Nephron progenitor cell (in vitro differentiated cells): ENCODE measurements at places on chromosomes 4 and X.

DNA sequence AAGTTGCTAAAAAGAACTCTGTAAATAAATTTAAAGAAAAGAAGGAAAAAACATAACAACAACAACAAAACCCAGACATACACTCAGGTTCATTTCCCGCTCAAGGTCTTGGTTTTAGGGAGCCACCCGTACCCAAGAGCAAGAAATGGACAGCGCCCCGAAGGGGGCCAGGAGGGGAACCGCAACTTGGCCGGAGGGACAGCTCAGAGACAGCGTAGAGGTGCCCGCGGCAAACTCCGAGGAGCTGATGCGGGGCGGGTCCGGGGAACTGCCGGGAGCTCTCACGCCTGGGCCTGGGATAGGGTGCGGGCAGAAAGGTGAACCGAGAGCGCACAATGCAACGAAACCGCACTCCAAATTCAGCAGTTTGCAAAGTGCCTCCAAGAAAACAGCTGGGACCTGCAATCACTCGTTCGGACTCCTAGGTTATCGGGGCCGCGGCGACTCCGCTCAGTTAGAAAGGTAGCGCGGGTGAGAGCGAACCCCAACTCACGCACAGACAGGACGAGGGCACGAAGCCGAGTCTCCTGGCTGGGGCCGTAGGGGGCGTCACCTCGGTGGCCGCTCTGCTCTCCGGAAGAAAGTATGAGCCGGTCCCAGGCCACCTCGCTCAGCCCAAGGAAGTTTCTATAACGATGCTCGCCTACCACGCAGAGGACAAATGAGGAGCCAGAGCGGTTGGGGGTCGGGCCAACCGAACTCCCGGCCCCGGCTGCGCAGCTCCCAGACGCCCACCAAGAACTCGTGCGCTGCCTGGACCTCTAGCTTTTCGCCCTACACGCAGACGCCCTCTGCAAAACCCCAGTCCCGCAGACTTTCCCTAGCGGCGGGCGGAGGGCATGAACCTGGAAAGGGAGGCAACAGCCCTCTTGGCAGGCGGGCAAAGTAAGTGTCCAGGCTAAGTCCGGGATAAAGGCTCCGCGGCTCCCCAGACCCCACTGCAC is 1.4 kb downstream of the NDNF start:
- DNase-seq: peak; percentile 72

- DNase-seq: no peak
These were observed 1.6 kb upstream of the UNC5C start for GRCh38 chr4:95550115-95550987.

DNA sequence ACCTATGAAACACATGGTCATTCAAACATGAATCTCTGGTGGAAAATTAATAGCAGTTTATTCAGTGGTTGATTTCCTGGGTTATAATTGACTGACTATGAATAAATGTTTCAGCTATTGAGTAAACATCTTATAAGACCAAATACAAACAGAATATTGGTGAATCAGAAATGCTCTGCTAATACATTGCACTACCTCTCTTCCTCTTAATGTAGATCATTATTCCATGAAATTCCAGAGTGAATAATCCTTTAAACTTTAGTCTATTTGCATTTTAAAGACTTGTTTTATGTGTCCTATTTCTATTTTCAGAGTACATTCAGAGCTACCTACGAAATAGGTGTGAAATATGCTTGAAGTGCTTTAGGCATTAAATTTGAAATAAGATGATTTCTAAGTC is 715.4 kb downstream of the ADGRL3 start:
- DNase-seq: no peak

DNA sequence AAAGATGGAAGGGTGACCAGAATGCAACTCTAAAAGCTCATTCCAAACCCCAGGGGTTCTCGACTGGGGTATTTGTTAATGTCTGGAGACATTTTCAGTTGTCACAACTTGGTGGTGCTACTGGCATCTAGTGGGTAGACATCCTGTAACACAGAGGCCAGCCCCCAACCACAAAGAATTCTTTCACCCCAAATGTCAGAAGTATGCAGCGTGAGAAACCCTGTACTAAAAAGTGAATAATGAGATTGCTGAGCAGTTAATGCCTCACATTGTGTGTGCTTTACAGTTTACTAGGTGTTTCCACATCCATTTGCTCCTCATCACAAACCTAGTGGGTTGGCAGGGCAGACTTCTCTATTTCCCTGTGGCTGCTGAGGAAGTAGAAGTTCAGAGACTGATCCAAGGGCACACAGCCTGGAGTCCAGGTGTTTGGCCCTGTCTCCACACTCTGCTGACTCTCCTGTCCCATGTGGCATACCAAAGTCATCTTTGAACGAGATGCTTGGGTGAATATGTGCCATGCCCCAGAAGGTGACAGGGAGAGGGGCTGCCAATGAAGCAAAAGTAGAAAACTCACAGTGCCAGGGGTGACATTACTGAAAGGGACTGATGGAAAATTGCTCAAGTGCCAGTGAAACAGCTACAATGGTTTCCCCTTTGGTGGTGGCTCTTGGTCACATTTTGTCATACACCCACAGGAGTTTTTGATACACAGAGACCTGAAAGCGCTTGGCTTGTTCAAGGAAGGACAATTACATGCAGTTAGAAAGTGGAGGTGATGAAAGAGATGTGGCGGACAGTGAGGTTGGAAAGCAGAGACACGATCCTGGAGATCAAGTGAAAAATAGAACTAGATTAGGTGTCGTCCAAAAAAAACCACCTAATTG is 10.1 kb upstream of the TMEM154 start:
- DNase-seq: no peak

DNA sequence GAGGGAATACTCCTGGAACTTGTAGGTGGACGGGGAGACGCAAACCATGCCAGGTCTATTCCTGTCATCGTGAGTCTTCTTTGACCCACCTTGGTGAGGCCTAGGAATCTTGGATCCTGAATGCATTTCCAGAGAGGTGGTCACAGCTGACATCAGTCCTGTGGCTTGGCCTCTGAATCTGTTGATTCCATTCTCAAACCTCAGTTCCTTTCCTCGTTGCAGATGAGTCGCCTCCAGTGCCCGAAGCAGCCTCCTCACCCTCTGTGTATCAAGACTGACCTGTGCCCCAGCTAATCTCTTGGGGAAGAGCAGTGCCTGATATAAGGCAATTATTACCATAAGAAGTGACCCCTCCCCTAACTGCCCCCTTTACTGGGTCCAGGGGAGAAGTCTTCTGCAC is 118.1 kb downstream of the SMIM20 start:
- no peak for DNase-seq

- DNase-seq: no peak
These were observed 5.8 kb downstream of the SSR4 start for GRCh38 chrX:153800177-153800722.

- no peak for DNase-seq
These were observed 1.7 kb downstream of the TMEM131L start for GRCh38 chr4:153467897-153468262.

- DNase-seq: peak; percentile 76
These were observed 580 bp downstream of the NAF1 start for GRCh38 chr4:163166041-163166579.

- DNase-seq: peak; percentile 11
These were observed 293.2 kb downstream of the FBXO8 start for GRCh38 chr4:173990126-173990868.

- DNase-seq: no peak
These were observed 223.5 kb downstream of the CLCN4 start for GRCh38 chrX:10380300-10380699.

DNA sequence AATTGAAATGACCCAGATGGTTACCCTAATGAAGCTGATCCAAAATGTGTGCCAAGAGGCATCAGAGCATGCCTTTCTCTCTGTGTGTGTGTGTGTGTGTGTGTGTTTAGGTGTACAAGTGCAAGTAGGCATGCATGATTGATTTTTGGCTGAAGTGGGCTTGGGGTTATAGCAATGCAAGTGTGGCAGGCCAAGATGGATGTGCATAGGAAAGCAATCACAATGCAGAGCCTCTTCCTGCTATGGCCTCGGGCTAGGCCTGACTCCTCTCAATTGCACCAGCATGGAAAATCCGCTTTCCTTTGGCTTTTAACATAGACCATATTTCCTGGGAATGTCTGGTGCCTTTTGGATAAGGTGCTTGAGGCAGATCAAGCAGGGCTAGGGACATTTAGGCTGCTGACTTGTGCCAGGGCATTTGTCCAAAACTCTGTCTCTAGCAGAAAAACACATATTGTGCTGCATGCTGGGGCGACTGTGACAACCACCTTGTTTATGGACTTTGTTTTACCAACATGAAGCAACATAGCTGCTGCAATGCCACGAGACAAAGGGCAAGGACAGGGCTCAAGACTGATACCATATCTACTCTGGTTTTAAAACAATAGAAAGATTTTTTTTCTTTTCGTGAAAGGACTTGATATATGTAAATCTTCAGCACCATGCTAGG is 395.7 kb downstream of the RAPGEF2 start:
- peak; percentile 5 for DNase-seq

GRCh38 chr4:145670422-145670821 is 9.5 kb upstream of the C4orf51 start:
- DNase-seq: no peak

DNA sequence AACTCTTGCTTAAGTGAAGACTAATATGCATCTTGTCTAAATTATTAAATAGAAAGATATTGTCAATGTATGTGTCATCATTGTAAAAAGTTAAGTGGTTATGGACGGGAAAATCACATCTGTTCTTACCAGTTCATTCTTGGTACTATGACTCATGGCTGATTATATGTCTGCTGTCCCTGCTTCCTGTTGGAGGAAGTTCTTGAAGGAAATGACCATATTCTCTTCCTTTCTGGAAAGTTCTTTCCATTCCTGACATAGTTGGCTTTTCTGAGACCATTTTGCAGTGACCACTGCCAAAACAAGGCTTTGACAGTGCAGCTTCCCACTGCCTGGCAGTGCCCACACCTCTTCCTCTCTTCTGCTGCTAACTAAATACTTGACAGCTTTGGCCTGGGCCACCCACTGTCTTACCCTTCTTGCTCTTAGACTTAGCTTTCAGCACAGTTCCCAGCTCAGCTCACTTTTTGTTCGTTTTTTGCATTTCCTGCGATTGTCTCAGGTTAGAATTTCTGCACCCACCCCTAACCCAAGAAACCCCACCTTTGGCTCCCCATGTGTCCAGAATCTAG is 13.2 kb upstream of the CLDN24 start:
- DNase-seq: no peak

DNA sequence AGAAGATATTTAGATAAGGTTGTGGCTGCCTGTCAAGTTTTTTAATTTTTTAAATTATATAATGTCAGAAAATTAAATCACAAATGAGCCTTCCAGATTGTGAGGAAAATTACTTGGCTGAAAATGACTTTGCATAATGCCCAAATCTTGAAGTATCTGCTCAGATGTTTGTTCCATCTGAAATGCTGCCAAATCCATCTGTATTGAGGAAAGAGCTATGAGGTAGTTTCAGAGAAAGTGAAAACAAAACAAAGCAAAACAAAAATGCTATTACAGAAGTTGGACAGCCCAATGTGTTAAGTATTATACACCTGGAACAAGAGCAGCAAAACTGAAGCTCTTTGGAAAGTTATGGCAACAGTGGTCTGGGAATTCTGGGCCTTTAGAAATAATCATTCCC is 23.3 kb upstream of the GUCY1B1 start:
- DNase-seq: no peak

DNA sequence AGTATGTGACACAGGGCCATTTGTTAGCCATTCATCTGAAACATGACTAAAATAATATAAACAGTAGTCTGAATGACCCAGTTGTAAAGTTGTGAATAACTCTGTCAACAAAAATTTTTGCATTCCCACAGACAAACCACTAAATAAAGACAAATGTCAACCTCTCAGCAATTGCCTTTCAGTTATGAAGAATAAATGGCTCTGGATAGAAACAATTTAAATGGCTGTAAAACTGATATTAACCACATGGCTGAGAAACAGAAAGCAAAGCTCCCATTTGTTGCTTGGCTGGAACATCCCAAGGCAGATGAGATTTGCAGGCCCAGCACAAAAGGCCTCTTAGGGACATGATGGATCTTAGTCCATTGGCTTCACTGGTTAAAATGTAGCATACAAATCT is 296.3 kb downstream of the GALNTL6 start:
- DNase-seq: no peak

- DNase-seq: no peak
These were observed 1.4 kb downstream of the SPATA4 start for GRCh38 chr4:176193938-176194337.

DNA sequence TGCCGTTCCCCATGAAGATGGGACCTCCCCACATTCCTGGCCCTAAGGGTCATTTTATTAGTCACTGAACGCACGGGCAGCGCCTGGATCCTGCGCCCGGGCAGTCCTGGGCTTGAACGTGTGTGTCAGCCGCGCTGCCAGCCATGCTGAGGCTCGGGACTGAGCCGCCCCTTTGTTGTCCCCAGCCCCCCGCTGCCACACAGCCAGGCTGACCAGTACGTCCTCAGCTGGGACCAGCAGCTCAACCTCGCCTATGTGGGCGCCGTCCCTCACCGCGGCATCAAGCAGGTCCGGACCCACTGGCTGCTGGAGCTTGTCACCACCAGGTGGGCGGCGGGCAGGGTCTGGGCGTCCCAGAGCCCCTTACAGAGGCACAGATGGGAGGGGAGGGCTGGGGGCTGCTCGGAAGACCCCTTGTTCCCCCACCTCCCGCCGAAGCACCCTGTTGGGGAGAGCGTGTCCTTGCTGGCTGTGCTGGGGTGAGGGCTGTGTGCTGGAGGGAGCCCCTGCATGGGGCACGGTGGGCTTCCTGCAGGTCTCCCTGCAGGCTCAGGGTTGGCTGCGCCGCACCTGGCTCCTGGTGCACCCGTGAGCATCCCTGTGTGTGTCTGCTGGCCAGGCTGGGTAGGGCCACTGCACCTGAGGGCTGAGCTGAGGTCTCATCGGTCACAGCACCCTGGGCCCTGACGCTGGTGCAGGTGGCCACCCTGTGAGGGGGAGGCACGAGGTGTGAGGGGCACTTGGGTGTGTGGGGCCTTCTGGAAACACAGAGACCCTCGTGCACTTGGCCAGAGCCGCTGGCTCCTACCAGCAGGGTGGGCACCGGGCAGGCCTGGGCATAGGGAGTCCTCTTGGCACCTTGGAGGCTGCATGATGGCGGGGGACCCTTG is 1.0 kb downstream of the IDUA start:
- DNase-seq: no peak

- DNase-seq: no peak
These were observed 163.3 kb upstream of the SPOCK3 start for GRCh38 chr4:167397586-167397985.

- DNase-seq: peak; percentile 8
These were observed 176.3 kb downstream of the FAM13A start for GRCh38 chr4:88880501-88881226.

GRCh38 chr4:2829321-2829932 is 14.2 kb upstream of the ADD1 start:
- DNase-seq: no peak

GRCh38 chr4:20266215-20267082 is 14.7 kb downstream of the SLIT2 start:
- no peak for DNase-seq
